ENCODE measurements at places on chromosomes 4 and X. TPM values are rescaled to one million over a fixed set of nuclear protein-coding genes. Genes with fewer than 3 reads are reported as not detected.

Gene CSAG2
- total RNA-seq, result not detected

Gene FAM149A
- 2.9 TPM for total RNA-seq

Gene TMEM128
- 8.6 TPM for total RNA-seq

DNA sequence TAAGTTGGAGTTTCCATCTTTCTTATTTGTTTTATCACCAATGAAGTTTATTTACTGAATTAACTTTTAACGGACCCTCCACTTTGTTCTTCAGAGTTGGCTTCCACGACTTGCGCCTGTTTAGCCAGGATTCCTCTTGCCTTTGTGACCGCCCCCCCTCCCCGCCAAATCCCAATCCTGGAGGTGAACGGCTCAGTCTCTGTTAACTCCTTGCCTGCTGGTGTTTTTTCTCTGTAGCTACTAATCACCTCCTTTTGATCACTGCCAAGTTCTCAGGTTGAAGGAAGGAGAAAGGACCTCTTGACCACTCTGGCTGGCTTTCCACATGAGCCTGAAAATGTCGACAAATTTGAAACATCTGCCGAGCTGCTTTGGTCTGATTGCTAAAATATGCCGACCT lies 46.8 kb upstream of the BCOR start:
- H3K27me3 ChIP-seq, result peaks cover 16% of the 10 kb centered on the region
- peaks cover 19% of the 10 kb centered on the region for H3K4me1 ChIP-seq
- no peak for DNase-seq
- H3K27ac ChIP-seq, result no peak overlapping the region

DNA sequence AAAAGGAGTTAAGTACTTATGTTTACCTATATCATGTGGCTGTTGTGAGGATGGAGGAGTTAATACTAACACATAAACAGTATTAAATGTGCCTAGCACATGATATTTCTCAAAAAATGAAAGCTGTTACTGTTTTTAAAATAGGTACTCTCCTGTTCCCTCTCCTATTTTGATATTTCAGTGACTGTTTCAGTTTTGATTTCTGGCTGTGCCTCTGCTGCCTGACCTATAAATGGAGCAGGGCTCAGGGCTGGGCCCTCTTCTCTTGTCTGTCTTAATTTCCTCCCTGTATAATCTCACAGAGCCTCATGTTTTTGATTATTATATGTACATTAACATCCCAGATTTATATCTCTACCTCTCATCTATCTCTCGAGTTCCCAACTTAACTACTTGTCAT lies 93.3 kb downstream of the UGT8 start:
- no peak overlapping the region for H3K4me3 ChIP-seq
- H3K36me3 ChIP-seq, result no peaks in the 10 kb centered on the region
- DNase-seq, result no peak
- no peaks in the 10 kb centered on the region for H3K4me1 ChIP-seq
- no peak overlapping the region for H3K27ac ChIP-seq

- no peak overlapping the region for H3K27ac ChIP-seq
- no peaks in the 10 kb centered on the region for H3K4me1 ChIP-seq
- no peaks in the 10 kb centered on the region for H3K36me3 ChIP-seq
- H3K27me3 ChIP-seq, result no peaks in the 10 kb centered on the region
- no peak for DNase-seq
- no peak overlapping the region for H3K4me3 ChIP-seq
Measured at GRCh38 chr4:160824481-160824880, 1339.3 kb downstream of the FSTL5 start.

GRCh38 chr4:6548201-6548881 lies 26.6 kb upstream of the MAN2B2 start:
- no peaks in the 10 kb centered on the region for H3K36me3 ChIP-seq
- no peak overlapping the region for H3K27ac ChIP-seq
- H3K4me3 ChIP-seq, result no peak overlapping the region
- DNase-seq, result no peak
- H3K4me1 ChIP-seq, result no peaks in the 10 kb centered on the region

Measured in gastrocnemius medialis (tissue), 4 donors.